ENCODE measurements at places on chromosomes 5 and 9. TPM values are rescaled to one million over a fixed set of nuclear protein-coding genes. Genes with fewer than 3 reads are reported as not detected.
A peak's percentile ranks its signal among the peaks of the same experiment; 100 is the strongest.

FOXD4L6 gene
- polyA plus RNA-seq: not detected

PCDHGB1 gene
- polyA plus RNA-seq: not detected

SLC36A3 gene
- not detected for polyA plus RNA-seq

TUSC1 gene
- polyA plus RNA-seq: not detected

CCDC112 gene
- polyA plus RNA-seq: 4.8 TPM

MEIKIN gene
- polyA plus RNA-seq: 0.69 TPM

PAPPA gene
- not detected for polyA plus RNA-seq

NEUROG1 gene
- polyA plus RNA-seq: not detected

ADCY2 gene
- not detected for polyA plus RNA-seq

GRCh38 chr9:14275331-14275730 is 38.6 kb downstream of the NFIB start:
- no peak for DNase-seq

GRCh38 chr9:16385590-16385989 is 484.9 kb downstream of the BNC2 start:
- DNase-seq: no peak

DNA sequence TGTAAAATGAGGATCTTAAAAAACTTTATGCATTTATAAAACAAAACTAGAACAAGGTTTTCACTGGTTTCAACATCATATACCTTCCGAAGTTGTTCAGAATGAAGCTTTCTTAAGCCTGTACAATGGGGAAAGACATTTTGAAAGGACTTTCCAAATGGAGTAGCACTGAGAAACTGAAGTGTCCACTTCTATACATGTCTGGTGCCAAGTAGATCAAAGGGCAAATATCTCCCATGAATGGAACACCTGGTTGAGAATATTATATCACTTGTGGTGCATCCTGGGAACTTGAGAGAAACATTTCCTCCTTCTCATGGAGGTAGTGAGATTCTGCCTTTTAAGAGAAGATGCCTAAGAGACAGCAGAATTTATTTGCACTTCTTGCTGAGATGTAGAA is 182.1 kb upstream of the ACTBL2 start:
- DNase-seq: no peak

DNA sequence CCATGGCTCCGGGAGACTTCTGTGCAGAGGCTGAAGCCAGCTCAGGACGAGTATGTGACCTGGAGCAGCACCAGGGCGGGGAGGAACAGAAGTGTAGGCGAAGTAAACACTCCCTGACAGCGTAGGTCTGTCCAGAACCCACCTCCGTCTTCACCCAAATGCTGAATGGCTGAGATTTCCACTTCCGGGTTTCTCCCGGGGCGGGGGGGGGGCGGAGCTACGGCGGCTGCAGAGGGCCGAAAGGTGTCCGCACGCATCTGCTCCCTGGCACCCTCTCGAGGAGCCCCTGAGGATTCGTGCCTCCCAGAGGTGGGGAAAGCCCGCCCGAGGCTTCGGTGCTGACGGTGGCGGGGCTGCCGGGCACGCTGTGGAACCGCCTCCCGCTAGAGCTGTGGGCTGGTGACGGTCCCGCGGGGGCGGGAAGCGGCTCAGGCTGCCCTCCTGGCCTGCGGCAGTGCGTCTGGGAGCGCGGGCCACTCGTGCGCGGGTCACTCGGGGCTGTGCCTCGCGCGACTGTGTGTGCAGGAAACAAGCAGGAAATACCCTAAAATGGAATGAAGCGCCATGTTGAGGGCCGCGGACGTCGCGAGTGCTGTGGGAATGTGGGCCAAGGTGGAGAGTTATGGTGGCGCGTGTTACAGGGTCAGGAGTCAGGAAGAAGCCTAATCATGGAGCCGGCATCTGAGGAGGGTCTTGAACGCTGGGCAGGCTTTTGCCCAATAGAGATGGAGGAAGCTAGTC is 1425.4 kb downstream of the FOXD4L5 start:
- DNase-seq: peak; percentile 54

DNA sequence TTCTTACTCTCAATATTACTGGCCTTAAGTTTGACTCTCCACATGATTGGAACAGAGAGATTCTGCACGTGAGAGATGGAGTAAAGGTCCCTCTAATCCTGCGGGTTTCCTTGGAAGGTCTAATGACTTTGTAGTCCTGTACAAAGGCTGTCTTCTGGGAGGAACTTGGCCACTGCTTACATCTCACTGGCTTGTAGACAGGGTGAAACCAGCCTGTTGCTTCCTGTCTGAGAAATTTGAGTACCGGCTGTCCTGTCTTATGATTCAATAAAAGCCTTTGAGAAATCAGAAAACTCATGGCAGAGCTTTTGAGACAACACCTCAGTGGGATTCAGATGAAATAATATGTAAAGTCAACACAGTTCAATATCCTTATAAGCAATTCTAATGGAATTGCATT is 43.0 kb downstream of the IL31RA start:
- DNase-seq: no peak

- no peak for DNase-seq
Measured at GRCh38 chr5:102511666-102512065, 12.9 kb upstream of the SLCO6A1 start.

GRCh38 chr5:87164409-87164808 is 103.3 kb upstream of the RASA1 start:
- DNase-seq: no peak

GRCh38 chr5:95777441-95777840 is 45.1 kb downstream of the GLRX start:
- no peak for DNase-seq

GRCh38 chr5:146130440-146131045 is 25.2 kb upstream of the PLAC8L1 start:
- DNase-seq: no peak

DNA sequence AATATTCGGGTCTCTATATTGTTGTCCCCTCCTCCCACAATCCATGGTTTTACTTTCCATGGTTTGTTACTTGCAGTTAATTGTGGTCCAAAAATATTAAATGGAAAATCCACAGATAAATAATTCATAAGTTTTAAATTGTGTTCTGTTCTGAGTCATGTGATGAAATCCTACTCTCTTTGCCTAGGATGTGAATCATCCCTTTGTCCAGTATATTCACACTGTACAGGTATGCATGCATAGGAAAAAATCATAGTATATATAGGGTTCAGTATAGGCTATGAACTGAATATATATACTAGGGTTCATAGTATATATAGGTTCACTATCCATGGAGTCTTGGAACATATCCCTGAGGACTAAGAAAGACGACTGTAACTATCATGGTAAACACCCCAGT is 19.6 kb downstream of the INSYN2B start:
- no peak for DNase-seq

DNA sequence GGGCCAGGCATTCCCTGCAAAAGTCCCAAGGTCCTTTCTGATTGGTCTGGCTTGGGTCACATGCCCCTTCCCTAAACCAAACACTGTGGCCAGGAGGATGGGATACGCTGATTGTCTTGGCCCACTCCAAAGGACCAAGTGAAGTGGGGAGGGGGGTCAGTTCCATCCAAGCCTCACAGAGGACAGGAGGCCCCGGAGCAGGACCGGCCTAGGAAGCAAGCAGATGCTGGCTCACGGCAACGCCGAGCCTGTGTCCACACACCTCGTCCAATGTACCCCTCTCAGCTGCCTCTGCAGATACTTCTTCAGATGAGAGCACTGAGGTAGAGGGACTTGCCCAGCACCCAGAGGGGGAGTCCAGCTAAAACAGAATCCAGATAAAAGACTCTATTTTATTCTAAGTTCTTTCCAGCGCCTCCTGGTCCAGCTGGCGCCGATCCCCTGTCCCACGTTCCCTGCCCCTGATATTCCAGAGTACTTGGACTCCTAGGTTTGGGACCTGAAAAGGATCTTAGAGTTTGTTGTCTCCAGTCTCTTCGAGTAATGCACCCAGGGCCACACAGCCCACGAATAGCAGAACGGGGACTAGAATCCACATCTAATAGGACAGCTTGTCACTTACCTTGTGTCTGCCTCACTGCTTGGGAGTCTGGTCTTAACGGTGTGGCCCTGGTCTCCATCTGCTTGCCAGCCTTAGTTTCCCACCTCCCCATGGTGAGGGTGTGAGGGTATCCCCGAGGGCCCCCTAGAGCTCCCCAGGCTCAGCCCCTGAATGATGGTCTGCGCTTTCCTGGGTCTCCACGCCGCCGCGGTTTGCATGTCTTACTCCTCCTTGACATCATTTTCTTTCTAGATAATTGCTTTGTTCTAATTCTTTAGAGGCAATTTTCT is 72.4 kb upstream of the UNC5A start:
- no peak for DNase-seq

- no peak for DNase-seq
Measured at GRCh38 chr9:122929796-122930354, 1.4 kb downstream of the ZBTB26 start.

DNA sequence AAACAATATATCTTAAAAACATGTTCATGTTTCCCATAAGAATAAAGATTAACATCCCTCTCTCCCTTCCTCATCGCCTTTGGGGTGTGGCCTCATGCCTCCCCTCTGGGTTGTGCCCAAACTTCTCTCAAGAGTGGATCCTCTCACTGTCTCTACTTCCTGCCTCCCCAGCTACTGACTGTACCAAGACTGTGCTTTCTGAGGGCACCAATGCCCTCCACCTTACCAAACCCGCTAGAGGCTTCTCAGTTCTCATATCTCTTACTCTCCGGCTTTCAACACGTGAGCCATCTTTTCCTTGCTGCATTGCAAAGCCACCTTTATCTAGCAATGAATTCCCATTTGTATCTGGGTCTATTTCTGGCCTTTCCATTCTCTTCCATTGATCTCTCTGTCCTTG is 34.4 kb upstream of the KCNIP1 start:
- no peak for DNase-seq

DNA sequence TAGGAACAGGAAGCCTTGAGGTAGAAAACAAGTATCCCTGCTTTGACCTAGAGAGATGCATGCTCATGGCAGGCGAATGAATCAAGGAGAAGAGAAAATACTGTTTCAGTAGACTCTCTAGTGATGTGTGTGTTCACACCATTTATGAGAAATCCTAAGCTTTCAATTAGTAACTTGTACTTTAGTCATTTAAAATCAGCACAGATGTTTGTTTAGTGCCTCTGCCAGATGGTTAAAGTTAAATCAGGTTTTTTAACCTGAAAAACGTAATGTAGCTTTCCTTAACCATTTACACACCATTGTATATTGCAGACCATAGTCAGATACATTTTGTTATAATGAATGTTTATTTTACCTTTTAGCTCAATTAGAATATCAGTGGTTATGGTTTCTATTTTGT is 5.0 kb downstream of the TJP2 start:
- DNase-seq: no peak

DNA sequence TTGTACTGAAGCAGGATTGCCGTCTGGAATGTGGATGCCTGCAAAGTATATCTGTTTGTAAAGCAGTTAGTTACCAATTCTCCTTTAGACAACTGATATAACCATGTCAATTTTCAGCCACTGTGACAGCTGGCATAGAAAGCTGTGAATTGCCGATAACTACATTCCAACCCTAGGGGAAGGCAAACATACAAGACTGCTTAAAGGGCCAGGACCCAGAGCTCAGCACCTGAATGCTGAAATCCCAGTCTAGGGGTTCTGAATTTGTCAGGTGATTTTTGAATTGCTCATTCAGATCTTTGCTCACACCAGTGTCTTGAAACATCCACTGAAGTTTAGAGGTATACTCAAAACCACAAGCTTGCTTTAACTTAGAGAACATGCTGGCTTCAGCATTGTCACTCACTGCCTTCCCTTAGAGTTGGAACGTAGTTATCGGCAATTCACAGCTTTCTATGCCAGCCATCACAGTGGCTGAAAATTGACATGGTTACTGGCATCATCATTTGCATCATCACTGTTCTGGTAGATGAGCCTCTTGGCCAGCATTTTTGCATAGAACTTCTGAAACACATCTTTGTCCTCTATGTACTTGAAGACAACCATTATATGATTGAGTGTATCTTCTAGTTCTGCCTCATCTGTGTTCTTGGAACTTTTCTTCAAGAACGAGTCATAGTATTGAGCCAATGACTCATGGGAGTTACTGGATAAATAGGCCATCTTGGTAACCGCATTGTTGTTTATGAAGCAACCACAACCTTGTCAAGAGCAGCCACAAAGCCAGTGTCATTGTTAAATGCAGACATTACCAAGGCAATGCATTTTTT is 82.1 kb downstream of the CCDC192 start:
- DNase-seq: no peak

GRCh38 chr9:136642439-136642921 is 20.2 kb upstream of the EGFL7 start:
- DNase-seq: no peak

DNA sequence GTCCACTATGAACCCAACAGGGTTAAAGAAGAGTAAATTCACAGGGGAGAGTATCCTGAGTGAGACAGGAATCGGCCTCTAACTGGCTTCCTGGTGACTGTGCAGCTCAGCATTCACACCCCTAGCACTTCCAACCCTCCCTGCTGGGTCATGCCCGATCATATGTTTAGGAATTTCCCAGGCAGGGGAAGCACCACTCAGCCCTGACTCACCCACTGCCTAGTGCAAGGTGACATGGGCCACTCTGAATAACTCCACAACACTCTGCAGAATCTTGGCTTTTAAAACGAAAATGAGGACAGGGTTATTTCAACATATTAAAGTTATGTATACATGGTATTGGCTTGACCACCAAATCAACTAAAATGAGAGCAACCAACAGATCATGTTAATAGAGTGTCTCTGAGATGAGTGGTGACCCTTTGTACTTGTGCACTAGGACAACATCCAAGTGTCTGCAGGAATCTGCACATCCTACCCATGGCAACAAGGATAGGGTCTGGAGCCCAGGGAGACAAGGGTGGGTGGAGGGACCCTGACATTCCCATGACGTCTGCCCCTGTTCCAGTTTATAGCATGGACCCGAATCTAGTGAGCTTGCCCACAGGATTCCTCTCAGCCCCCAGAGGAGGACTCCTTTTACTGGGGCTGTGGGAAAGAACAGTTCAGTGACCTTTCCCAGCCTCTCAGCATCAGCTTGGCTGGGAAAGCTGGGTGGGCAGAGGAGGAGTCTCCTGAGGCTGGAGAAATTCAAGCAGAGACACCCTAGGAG is 485.8 kb downstream of the SEMA5A start:
- DNase-seq: no peak

GRCh38 chr5:149681252-149681651 is 48.9 kb upstream of the PPARGC1B start:
- no peak for DNase-seq

DNA sequence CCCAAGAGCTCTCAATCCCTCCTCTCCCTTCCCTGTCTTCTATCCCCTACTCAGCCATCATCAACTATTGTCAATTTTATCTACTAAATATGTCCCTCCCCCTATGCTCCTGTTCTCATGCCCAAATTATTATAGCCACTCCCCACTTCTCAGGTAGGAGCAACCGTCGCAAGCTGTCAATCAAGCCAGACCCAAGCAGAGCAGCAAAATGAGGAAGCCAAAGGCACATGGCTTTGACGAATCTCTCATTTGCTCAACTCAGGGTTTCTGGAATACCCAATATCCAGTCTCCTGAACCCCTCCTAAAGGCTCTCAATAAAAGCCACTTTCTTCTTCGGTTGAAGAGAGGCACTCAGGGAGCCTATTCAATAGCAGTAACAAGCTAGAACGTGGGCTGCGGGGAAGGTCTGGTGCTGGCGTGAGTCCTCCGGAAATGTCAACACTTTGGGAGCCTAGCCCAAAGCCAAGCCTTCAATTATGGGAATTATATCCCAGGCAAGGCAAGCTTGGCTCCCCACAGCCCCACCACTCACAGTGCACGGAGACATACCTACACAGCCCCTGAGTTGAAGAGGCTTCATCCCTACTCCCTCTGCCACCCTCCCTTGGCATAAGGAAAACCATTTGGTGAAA is 47.7 kb downstream of the SIL1 start:
- DNase-seq: no peak

GRCh38 chr5:125659316-125660023 is 763.7 kb upstream of the GRAMD2B start:
- no peak for DNase-seq

Data from CD8-positive, alpha-beta memory T cell (primary cell).